ENCODE measurements at places on chromosomes 7 and 10.

DNA sequence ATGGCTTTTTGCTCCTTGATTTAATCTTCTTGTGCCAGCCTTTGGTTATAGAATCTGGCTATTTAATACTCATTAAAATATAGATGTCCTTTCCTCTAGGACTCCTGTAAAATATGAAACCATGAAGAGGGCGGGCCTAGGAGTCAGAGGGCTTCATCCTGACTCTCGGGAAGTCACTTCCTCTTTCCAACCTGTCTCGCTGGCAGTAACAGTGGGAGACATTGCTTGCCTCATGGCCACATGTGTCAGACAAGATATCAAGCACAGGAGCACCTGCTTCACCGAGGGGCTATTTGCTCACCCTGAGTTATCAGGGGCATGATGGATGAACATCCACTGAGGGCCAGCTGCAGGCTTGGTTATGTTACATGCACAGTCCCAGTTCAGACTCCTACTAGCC is 31.0 kb downstream of the SLIT1 start:
- no peak for DNase-seq

DNA sequence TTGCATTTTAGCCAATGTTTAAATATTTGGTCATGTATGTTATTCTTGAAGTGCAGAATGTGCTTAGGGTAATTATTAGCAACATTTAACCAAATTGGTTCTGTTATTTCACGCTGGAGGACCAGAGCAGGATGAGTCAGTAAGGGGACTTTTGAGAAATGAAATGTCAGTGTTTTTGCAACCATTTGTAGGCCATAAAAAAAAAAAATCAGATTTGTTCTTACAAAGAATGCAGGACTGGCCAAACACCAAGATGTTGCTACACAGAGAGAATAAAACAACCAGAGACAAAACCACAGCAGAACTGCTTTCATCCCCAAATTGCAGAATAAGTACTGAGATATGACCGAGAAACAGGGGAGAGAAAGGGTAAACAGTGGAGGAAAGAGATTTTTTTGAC is 62.1 kb downstream of the TPST1 start:
- DNase-seq: no peak

- no peak for DNase-seq
These were observed 161.9 kb upstream of the AGK start for GRCh38 chr7:141389140-141389796.

DNA sequence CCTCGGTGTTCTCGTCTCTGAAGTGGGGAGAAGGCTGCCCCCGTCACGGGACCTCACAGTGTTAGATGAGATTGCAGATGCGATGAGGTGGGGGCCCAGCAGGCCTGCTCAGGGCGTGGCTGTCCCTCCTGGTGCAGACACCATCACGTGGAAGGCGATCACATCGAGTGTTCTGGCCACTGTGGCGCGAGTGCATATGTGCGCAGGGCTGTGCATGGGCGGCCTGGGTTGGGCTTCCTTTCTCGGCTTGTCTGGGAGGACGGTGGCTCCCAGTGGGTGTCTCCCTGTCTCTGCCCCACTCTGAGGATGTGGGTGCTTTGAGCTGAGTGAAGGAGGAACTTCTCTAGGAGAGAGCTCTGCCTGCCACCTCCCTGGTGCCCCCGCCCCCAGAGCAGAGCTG is 83.1 kb downstream of the LHPP start:
- DNase-seq: no peak

GRCh38 chr10:59126261-59126660 is 50.2 kb upstream of the PHYHIPL start:
- no peak for DNase-seq

DNA sequence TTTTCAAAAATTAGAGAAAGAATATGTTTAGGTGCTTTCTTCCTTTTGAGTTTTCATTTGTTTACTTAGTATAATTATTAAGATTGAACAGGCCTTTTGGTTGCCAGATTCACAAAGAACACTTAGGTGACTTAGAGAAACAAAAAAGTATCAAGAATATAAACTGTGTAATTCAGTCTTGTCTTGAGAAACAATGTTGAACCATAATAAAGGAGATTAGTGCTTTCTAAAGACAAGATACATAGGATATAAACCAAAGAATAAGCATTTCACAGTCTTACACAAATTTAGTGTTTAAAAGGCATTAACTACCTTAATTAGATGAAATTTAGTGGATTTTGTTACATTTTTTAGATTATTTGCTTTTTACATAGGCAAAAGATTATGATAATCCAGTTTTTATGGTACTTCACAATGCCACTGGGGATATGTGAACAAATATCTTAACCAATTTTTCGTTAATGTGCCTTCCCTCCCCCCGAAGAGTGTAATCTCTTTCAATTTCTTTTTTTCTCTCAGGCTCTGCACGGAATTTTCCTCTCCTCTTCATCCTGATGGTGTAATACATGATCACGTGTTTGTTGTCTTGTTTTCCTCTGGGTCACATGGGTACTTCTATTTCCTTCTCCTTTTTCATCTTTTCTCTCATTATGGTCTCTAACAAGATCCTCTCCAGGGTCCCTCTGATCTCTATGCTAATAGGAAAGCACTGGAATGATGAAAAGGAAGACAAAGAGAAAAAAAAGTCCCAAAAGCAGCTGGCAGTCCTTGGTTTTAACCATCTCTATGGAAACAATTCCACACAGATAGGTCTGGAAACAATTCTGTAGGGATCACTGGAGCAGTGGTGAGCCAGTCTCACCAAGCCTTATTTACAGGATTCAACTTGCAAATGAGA is 3.7 kb upstream of the HNRNPH3 start:
- no peak for DNase-seq

DNA sequence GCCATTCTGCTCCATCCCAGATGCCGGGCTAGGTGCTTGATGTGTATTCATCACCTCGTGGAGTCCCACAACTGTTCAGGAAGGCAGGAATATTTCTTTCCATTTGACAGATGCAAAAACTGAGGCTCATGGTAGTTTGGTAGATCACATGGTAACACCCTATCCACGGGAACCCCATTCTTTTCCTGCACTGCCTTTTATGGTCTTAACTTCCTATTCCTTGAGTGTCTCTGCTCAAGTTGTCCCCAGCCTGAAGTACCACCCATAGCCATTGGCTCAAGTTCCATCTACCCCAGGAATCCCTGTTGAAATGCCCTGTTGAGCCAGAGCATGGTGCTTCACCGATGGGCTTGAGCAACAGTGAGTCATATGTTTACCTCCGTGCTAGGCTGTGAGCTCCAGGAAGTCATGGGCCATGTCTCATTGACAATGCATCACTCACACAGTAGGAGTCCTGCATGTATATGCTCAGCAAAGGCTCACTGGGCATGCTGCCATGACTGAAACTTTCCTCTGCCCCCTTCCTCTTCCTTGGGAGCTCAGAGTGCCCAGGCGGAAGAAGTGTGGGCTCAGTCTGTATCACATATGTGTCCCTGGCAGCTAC is 71.7 kb upstream of the ADAM12 start:
- no peak for DNase-seq

Measured in activated T-helper 1 cell treated with anti-CD3 and anti-CD28 coated beads, Interleukin-2, amount 50 U/mL, for 16 hours (primary cell).